Activated CD4-positive, CD25-positive, alpha-beta regulatory T cell treated with anti-CD3 and anti-CD28 coated beads, Interleukin-2, amount 50 U/mL, for 24 hours (primary cell): ENCODE measurements at places on chromosomes 12 and 14.
A peak's percentile ranks its signal among the peaks of the same experiment; 100 is the strongest.

DNA sequence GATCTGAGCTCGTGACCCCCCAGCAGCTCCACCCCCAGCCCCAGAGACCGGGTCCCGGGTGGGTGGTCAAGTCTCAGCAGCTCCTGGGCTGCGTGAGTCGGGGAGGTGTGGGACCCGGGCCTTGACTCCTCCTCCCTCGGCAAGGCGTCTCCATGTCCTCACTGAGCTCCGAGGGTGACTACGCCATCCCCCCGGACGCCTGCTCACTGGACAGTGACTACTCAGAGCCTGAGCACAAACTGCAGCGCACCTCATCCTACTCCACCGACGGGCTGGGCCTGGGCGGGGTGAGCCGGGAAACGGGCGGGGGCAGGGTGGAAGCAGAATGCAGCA, 28.1 kb downstream of the PIGH start:
- ATAC-seq = no peak

DNA sequence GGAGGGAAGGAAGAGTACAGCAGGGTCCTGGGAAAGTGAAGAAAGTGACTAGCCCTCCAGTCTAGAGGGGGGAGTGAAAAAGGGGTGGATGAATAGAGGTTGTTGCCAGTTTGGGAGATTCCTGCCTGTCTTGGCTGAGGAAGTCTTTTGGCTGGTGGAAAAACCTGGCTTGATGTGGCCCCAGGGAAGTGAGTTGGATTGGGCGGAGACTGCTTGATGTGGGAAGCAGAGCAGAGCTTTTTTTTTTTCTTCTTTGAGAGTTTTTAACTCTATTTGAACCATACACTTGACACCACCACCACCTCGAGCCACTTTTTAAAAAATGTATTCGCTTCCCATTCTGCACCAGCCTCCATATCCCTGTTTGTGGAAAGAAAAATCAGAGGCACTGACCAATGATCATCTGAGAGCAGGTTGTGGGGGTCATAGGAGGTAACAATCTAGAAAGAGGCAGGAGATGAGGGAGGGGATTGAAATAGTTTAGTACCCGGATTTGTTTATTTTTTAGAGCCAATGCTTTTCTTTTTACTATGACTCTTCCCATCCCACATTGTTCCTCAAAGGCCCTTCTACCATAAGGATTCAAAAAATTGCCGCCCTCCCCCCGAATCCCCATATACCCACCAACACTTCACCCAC, 690 bp upstream of the DTX3 start:
- no peak for ATAC-seq

GRCh38 chr12:103272949-103273348, 222.8 kb downstream of the C12orf42 start:
- no peak for ATAC-seq

GRCh38 chr12:68882251-68882964, 50.6 kb downstream of the CPM start:
- ATAC-seq = no peak

DNA sequence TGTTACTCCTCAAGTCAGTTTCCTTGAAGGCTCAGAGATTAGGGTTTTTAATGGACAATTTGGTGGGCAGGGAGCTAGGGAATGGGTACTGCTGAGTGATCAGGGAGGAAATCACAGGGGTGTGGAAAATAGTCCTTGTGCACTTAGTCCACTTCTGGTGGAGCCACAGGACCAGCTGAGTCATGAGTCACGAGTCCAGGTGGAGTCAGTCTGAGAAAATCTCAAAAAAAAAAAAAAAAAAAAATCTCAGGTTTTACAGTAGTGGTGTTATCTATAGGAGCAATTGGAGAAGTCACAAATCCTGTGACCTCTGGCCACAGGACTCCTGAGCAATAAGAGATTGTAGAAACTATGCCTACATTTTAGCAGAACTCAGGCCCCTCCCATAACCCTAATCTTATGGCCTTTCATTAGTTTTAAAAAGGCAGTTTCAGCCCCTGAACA, 28.2 kb upstream of the AMN1 start:
- ATAC-seq = no peak

- no peak for ATAC-seq
Observed at GRCh38 chr12:12992418-12993130, 7.5 kb downstream of the HEBP1 start.

GRCh38 chr12:106445959-106446358, 88.4 kb downstream of the POLR3B start:
- ATAC-seq = no peak

GRCh38 chr14:101113108-101113612, 209.6 kb upstream of the RTL1 start:
- ATAC-seq = no peak

GRCh38 chr14:93725002-93725582, 63.2 kb downstream of the PRIMA1 start:
- ATAC-seq = no peak

DNA sequence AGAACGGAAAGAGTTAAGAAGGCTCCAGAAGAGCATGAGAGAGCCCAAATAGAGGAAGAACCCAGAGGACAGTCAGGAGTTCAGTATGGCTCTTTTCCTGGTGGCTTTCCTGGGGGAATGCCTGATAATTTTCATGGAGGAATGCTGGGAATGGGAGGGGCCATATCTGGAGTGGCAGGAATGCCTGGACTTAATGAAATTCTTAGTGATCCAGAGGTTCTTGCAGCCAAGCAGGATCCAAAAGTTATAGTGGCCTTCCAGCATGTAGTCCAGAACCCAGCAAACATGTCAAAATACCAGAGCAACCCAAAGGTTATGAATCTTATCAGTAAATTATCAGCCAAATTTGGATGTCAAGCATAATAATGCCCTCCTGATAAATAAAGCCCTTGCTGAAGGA, 15.5 kb upstream of the SYT10 start:
- ATAC-seq = no peak

DNA sequence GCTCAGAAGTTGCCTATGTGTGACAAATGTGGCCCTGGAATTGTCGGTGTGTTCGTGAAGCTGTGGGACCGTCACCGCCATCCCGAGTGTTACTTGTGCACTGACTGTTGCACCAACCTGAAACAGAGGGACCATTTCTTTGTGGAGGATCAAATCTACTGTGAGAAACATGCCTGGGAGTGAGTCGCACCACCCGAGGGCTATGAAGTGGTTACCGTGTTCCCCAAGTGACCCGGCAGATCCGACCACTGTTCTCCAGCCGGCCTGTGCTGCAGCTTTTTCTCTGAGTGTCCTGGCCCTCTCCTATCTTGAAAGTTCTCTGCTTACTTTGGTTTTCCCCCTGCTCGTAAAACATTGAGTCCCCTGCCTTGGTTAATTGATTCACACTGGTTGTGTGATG, 65.3 kb downstream of the VCPKMT start:
- ATAC-seq = no peak

- no peak for ATAC-seq
Observed at GRCh38 chr14:99899578-99900178, 106.5 kb downstream of the EML1 start.

GRCh38 chr12:42706321-42706720, 116.8 kb upstream of the PRICKLE1 start:
- no peak for ATAC-seq

- ATAC-seq = no peak
Observed at GRCh38 chr14:66568220-66568619, 60.3 kb downstream of the GPHN start.

DNA sequence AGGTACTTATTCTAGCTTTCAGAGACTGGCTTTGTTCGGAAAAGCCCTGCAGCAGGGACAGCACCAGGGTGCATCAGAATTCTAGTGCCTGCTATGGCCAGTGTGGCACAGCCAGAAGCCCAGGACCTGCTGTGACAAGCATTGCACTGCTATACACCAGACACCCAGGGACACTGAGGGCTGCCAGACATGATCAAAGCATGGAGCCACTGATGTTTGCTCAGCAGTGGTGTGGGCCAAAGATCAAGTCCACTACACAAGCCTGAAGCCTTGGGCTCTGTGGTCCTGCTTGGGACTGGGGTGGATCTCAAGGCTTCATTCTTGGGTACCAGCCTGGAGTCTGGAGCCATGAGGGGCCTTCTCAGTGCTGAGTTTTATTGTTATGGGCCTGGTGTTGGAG, 36.1 kb upstream of the CDKN3 start:
- ATAC-seq = no peak

DNA sequence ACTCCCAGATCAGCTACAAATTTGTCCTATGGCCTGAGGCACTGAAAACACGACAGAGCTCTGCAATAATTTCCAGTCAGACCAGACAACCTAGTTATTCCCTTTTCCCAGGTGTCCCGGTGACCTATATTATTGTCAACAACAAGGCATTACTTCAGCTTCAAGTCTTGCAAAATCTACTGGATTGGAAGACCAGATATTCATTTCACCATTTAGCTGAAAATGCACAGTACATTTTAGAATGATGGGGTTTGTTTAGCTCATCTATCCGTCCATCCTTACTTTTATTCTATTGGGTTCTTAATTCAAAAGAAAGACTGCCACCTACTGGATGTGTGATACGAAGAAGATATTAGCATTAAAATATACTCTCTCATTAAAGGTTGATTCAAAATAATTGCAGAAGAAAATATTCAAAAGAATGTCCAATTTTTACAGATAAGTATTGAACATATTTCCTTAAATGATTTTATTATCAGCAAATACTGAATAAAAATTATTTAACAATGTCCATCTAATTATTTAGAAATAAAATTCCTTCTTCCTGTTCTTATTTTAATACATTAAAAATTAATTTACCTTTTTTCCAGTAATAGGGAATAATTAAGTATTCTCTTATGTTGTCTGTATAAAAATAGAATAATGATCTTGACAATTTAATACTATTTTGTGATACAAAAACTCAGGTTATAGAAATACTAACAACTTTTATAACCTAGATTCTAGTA, 244.9 kb upstream of the LRIG3 start:
- ATAC-seq = no peak

GRCh38 chr12:123996581-123996980, 23.6 kb downstream of the ZNF664 start:
- no peak for ATAC-seq

- ATAC-seq = no peak
Observed at GRCh38 chr12:32155961-32156529, 49.4 kb downstream of the BICD1 start.

- ATAC-seq = no peak
Observed at GRCh38 chr14:24267516-24267915, 3.9 kb downstream of the RABGGTA start.

DNA sequence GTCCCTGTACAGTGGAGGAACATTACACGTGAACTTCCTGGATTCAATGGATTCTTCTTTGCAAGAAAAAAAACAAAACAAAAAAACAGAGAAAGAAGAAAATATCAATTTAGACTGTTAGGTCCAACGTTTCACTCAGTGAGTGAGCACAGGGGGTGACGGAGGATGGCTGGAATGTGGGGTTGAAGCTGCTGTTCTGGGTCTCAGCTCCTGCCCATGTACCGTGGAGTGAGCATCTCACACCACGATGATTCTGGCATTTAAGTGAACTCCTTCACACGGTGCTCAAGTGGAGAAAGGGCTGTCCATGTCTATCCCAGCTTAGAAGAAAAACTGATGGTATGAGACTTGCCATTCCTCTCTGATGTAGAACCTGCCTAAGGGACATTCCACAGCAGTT, 23.2 kb downstream of the CCND2 start:
- no peak for ATAC-seq

DNA sequence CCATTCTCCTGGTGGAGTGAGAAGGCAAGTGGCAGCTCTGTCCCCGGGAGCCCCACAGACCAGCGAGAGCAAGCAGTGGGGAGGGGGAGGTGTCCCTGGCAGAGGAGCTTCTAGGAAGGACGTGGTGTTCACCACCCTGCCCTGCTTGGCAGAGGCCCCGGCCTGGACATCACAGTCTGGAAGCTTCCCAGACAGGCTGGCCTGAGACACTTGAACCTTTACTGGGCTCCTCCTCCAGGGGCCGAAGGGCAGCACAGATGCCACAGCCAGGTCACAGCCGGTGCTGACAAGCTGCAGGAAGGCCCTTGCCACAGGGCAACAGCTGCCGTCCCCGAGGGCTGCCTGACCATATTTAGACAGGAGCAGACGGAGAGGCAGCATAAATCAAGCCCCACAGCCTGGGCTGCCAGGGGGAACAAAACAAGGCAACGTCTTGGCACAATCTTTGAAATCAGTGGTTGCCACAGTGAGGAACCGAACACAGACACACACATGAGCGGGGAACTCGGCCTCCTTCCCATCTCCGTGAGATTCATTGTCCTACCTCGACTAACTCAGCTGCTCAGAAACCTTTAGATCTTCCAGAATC, 28.5 kb downstream of the PRIMA1 start:
- no peak for ATAC-seq

DNA sequence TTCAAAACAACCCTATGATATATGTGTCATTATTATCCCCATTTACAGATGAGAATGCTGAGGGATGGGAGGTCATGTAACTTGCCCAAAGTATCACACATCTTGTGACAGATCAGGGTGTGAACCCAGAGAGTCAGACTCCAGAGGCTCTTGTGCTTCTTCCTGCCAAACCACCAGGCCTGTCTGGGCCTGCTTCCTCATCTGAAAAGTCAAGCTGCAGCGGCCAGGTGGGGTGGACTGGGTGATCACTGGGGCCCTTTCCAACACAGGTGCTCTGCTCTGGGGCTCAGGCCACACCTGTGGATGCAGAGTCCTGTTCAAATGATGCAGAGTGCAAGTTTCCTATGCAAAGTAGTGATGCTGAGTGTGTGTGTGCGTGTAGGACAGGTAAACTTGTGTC, 26.7 kb downstream of the TSPAN11 start:
- no peak for ATAC-seq

GRCh38 chr12:78407722-78408121, 456.9 kb upstream of the SYT1 start:
- ATAC-seq = no peak

- no peak for ATAC-seq
Observed at GRCh38 chr14:104102282-104102914, 16.9 kb downstream of the ASPG start.

DNA sequence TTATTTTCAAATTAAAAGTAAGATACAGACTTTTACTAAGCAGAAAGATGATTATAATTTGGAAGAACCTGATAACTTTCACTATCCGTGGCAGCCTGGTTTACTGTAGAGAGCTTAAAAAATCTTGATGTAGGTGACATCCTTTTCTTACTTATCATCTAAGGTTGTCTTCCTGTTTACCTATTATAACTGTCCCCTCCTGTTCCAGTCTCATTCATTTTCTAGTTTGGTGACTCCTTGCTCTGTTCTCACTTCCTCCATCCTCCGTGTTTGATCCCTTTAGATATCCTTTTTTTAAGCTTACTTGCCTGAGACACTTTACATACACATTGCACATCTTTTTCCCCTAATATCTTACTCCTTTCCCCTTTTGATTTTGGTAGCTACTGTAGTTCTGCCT, 27.5 kb downstream of the CCDC91 start:
- peak; percentile 21 for ATAC-seq

DNA sequence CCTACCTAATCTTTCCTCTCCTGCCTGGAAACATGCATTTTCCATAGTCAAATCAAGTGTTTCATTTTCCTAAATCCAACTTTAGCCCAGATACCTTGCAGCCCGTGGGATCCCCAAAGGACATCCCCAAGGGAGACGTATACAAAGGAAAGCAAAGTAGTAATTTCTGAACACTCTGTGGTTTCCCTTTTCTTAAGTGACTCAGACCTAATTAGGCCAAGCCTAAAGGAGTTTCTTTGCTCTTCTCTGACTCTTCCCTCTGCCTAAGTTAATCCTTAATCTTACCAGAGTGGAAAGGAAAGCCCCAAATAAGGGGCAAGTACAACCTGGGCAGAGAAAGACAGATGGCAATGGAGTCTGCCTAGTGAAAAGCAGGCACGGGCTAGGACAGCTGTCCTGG, 250.3 kb downstream of the SPTSSA start:
- peak; percentile 67 for ATAC-seq

- ATAC-seq = no peak
Observed at GRCh38 chr14:39339003-39339402, 93.2 kb downstream of the FBXO33 start.
